Kasumi-1 (cell line): ENCODE measurements at places on chromosomes 4 and X.

DNA sequence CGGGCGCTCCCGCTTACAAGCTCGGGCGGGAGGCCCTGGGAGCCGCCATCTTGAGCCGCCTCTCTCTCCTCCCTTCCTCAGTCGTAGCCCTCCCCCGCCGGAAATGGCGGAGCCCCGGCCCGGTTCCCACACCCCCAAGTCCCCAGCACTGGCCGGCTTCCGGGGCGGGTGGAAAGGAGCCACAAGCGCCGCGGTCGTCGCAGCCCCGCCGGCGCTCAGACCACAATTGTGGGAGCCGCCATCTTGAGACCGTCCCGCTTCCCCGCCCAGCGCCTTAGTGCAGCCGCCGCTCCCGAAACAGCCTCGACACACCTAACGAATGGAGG, 531 bp downstream of the HCFC1 start:
- DNase-seq, result peak; percentile 57

- DNase-seq, result no peak
Observed at GRCh38 chr4:52052475-52052780, 1.3 kb downstream of the SPATA18 start.

- DNase-seq, result no peak
Observed at GRCh38 chrX:142095651-142096245, 109.3 kb downstream of the MAGEC2 start.

- no peak for DNase-seq
Observed at GRCh38 chrX:119880076-119880475, 8.4 kb downstream of the NDUFA1 start.

DNA sequence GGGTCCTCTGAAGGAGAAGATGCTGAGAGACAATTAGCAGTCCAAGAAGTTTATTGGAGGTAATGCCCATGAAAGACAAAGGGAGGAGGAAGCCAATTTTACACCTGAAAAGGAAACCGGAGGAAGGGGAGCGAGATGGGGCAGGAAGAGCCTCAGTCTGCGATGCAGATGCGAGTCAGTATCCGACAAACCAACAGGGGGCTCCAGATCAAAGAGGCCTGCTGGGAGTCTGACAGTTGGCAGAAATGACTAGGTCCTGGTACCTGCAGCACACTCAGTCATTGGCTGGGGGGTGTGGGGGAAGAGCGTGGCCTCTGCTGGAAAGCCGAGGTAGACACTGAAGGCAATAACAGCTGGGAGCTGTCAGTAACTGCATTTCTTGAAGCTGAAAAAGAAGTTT, 231.1 kb upstream of the CENPE start:
- no peak for DNase-seq

DNA sequence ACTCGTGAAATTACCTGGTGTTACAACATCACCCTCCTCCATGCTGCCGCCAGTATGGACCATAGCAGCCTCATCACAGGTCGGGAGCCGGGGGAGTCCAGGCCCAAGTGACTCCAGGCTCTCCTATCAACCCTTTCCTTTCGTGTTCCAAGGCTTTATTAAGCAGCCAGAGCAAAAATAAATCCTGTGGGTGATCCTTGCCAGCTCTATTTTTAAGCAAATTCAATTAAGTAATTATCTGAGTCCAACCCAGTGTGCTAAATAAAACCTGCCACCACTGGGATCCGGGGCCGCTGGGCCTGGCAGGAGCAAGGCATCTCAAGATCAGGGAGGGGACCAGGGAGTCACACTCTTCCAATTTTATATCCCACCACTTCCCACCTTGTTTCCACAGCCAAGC, 80.7 kb upstream of the PRPS1 start:
- no peak for DNase-seq

DNA sequence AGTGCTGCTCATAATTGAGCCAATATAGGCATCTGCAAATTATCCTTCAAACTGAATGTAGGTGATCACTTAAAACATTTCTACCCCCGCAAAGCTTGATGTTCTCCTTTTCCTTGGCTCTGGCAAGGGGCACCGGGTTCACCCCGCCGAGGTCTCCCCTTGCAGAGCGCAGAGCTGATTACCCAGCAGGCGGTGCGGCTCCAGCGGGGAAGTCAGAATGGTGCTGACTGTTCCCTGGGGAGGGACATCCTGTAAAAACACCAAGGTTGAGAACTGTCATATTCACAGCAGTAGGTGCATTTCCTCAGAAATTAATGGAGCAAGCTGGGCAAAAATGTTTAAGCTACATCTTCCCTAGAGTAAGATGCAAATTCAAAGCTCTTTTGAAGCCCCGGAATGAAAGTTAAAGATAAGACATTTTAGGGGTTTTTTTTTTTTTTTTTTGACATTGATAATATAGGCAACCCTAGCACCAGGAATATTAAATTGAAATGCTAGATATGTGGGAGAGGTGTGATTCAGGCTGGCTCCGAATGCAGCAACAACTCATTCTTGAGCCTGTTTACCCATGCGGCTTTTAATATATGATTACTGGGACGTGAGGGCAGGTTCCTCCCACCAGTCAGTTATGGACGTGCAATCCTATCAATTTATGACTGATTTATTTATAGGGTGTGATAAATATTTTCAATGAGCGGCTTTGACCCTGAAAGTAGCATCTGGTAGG, 767.3 kb upstream of the TENM3 start:
- no peak for DNase-seq

DNA sequence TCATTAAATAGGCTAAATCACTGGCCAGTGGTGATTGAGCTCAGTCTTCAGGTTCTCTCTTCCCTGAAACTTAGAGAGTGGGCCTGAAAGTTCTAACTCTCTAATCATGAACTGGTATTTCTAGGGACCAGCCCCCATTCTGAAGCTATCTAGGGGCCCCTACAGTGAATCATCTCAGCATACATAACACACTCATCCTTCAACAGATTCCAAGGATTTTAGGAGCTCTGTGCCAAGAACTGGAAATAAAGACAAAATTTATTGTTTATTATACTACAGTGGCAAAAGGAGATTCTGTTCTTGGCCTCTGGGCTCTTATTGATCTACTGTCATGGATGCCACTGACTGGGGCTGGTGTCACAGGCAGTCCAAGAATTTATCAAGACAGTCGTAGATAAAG, 263.8 kb upstream of the IGFBP7 start:
- DNase-seq, result no peak

GRCh38 chr4:114088481-114088880, 109.0 kb upstream of the ARSJ start:
- no peak for DNase-seq

DNA sequence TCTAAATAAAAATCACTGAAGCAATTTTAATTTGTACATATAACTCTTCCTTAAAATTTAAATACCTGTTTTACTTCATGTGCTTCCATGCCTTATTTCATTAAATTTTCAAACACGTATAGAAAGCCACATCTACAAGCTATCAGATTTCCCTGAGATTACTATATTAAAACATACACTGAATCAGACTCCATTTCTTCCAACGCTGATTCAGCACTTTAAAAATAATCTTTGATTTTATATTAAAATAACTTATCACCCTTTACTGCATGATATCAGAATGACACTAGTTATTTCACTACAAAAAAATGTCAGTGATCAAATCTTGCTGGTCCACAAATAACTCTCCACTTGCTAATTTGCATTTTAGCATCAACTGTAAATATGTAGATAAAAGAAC, 550.8 kb downstream of the IL1RAPL1 start:
- no peak for DNase-seq

GRCh38 chr4:118026806-118027205, 7.5 kb upstream of the NDST3 start:
- DNase-seq, result no peak
